ENCODE measurements at places on chromosomes 12 and 14.

DNA sequence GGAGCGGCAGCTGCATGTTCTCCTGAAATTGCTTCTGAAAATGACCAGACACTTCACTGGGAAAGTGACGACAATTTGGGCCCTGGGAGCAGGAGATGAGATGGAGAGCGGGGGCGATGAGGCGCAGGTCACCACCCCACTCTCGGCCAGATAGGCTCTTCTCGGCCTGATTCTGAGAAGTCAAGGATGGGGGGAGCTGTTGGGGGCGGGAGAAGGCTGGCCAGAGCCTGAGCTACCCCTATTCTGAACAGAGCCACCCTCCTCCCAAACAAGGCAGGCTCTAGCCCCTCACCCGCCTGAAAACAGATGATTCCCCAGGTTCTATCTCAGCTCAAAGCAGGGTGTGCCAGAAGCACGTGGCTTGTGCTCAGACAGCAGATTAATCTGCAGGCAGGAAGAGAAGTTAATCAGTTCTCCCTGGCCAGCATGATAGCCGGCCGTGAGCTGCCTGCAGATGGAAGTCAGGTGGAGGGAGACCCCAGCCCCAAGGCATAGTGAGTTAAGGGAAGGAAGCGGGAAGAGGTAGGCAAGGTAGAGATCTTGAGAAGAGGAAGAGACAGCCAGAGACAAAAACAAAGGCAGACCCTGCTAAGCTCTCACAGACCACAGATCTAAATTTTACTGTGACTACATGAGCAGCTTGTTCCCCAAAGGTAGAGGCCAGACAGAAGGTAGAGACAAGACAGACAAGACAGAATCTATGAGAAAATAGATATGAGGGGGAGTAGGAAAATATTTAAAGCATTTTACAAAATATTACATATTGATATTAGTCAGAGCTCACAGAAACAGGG is 10.9 kb upstream of the TAC3 start:
- H3K27ac ChIP-seq, result peak overlapping the region; percentile 7
- no peaks in the 10 kb centered on the region for H3K36me3 ChIP-seq
- no peaks in the 10 kb centered on the region for H3K27me3 ChIP-seq
- peaks cover 37% of the 10 kb centered on the region for H3K4me1 ChIP-seq
- no peak overlapping the region for H3K4me3 ChIP-seq

GRCh38 chr14:67420102-67420739 is 8.3 kb upstream of the PLEK2 start:
- peaks cover 22% of the 10 kb centered on the region for H3K27me3 ChIP-seq
- H3K4me3 ChIP-seq, result no peak overlapping the region

GRCh38 chr12:103877288-103877687 is 36.3 kb upstream of the NT5DC3 start:
- no peak for DNase-seq
- H3K36me3 ChIP-seq, result no peaks in the 10 kb centered on the region
- no peak overlapping the region for H3K4me3 ChIP-seq
- H3K4me1 ChIP-seq, result peaks cover 4% of the 10 kb centered on the region
- H3K27me3 ChIP-seq, result no peaks in the 10 kb centered on the region

DNA sequence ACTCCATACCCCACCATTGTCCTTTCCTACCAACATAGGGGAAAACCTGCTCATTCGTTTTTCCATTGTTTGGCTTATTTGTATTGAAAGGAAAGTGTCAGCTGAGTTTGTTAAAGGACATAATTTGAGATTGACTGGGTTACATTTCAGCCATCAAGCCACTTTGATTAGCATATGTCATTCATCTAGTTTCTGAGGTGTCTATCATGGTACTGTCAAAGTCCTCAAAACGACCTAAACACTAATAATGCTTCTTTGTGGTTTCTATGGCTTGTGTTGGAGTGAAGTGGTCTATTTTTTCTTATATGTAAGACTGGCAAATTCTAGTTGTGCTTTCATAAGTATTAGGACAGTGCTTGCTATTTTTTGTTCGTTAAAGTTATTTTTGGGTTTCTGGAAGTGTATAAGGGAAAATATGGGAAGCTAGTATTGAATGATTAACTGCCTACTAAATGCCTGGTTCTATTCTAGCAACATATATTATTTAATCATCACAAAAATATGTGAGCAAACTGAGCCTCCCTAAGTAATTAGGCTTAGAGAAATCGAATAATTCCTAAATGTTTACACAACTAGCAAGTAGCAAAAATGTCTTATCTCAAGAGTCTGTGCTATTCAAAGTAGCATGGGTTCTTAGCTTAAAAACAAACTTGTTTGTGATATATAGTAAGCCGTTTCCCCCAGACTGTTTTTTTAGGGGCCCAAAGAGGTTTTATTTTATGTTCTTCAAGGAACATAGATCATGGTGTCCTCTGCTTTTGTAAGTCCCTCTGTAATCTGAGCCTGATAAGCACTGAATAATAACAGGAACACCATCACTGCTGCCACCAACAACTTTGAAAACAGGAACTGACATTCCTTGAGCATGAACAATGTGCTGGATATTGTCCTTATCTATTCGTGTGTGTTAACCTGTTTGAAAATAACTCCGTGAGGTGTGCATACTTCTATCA is 67.1 kb downstream of the DERA start:
- H3K4me1 ChIP-seq, result no peaks in the 10 kb centered on the region
- H3K36me3 ChIP-seq, result peaks cover 6% of the 10 kb centered on the region
- H3K27ac ChIP-seq, result no peak overlapping the region
- no peaks in the 10 kb centered on the region for H3K27me3 ChIP-seq
- H3K4me3 ChIP-seq, result no peak overlapping the region
- no peak for DNase-seq

DNA sequence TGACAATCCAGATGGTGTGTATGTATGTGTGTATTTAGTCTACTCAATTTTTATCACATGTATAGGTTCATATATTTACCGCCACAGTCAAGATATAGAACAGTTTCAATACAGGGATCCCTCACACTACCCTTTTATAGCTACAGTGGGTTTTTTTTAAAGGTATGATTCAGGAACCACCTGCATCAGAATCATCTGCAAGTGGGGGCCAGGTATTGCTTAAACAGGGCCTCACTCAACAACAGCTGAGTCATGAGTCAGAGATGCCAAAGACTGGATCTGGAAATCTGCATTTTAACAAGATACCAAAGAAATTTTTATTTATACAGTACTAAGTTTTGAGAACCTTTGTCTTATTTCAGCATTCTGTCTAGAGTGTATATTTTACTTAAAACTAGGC is 117.6 kb downstream of the SLC35F4 start:
- no peak for DNase-seq
- H3K27ac ChIP-seq, result no peak overlapping the region
- H3K36me3 ChIP-seq, result no peaks in the 10 kb centered on the region

GRCh38 chr12:93198086-93198485 is 179.6 kb upstream of the NUDT4 start:
- no peaks in the 10 kb centered on the region for H3K4me1 ChIP-seq
- no peak for DNase-seq
- H3K27me3 ChIP-seq, result no peaks in the 10 kb centered on the region
- H3K4me3 ChIP-seq, result no peak overlapping the region
- H3K36me3 ChIP-seq, result no peaks in the 10 kb centered on the region
- H3K27ac ChIP-seq, result no peak overlapping the region

- no peak for DNase-seq
- H3K4me3 ChIP-seq, result no peak overlapping the region
- H3K27ac ChIP-seq, result no peak overlapping the region
- H3K4me1 ChIP-seq, result no peaks in the 10 kb centered on the region
These were observed 42.0 kb downstream of the GPATCH2L start for GRCh38 chr14:76193696-76194095.

DNA sequence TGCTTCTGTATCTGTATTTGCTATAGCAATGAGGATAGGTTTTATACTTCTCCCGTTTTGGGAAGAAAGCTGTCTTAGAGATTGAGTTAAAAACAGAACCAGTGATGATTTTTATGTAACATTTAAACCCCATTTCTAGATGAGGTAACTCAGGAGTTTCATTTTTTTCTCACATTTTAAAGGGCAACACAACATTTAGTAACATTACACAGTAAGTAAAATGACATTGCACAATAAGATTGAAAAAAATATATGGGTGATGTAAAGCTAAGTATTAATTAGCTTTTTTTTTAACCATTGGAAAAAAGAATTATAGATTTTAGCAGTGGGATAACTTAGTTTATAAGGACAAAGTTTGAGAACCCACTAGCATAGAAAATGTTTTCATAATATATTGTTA is 25.2 kb upstream of the SCFD1 start:
- no peaks in the 10 kb centered on the region for H3K27me3 ChIP-seq
- H3K4me1 ChIP-seq, result no peaks in the 10 kb centered on the region
- H3K27ac ChIP-seq, result no peak overlapping the region
- DNase-seq, result no peak
- no peak overlapping the region for H3K4me3 ChIP-seq

DNA sequence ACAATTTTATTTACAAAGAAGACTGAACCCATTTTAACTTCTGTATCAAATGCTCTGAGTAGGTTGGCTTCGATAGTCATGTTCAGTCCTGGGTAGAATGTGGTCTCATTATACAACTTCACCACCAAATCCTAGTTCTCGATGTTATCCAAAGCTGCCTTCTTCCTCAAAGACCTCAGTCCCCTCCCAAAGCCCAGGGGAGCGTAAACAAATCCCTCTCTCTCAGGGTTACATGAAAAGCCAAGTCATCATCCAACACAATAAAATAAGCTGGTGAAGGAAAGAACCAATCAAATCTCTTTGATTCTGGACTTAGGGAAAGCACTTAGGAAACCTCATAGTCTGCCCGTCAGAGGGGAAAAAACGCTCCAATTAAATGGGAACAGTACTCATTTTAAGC is 9.1 kb downstream of the PTCSC3 start:
- H3K4me3 ChIP-seq, result no peak overlapping the region
- no peaks in the 10 kb centered on the region for H3K4me1 ChIP-seq
- DNase-seq, result no peak
- H3K27me3 ChIP-seq, result peaks cover 2% of the 10 kb centered on the region
- no peaks in the 10 kb centered on the region for H3K36me3 ChIP-seq
